ENCODE measurements at places on chromosomes 1 and 21. TPM values are rescaled to one million over a fixed set of nuclear protein-coding genes. Genes with fewer than 3 reads are reported as not detected.
A peak's percentile ranks its signal among the peaks of the same experiment; 100 is the strongest.

The AADACL3 gene
- total RNA-seq, result not detected

The CYP4A22 gene
- total RNA-seq, result not detected

The SPRR2E gene
- not detected for total RNA-seq

GRCh38 chr1:22411589-22411988 is 40.1 kb upstream of the ZBTB40 start:
- no peak for DNase-seq

DNA sequence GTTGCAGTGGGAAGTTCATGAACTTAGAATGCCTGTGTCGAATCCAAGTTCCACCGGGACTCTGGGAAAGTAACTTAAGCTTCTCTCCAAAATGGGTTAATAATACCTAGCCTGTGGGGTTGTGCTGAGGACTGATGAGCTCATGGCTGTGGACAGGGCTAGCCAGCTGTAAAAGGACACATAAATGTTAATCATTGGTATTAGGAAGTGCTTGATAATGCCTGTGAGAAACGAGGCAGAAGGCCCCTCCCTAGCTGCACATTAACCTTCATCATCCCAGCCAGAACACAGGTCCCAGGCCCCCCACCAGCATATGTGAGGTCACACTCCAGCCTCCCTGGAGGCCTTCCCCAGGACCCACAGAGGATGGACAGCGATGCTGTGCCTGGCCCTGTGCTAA is 789 bp upstream of the GJB4 start:
- DNase-seq, result no peak

GRCh38 chr1:229941160-229941559 is 125.9 kb upstream of the GALNT2 start:
- DNase-seq, result no peak

- no peak for DNase-seq
Observed at GRCh38 chr1:7639435-7640131, 131.5 kb upstream of the VAMP3 start.

GRCh38 chr1:7613106-7613850 is 157.8 kb upstream of the VAMP3 start:
- no peak for DNase-seq

- peak; percentile 93 for DNase-seq
Observed at GRCh38 chr1:222712253-222713090, at the start of the genes AIDA and BROX. Gene AIDA (minus strand): TSS chr1:222712491. CDS start chr1:222712317, 174 bp downstream. Gene BROX (plus strand): TSS chr1:222712564. CDS start chr1:222715700, 3,136 bp downstream.

DNA sequence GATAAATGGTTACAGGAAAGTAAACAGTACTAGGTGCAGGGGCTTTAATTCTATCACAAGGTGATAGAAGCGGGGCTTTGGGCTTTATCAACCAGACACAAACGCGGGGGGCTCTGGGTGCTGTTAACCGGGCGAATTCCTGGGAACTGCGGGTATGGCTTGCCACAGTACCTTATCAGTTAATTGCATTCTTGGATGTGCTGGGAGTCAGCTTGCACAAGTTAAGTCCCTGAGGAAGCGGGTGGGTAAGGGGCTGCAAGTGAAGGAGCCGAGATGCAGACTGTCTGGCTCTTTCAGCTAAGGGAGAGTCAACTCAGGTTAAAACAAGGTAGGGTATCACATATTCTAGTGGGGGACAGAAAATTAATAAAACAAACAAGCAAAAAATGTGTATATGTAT is 661 bp downstream of the GBP4 start:
- no peak for DNase-seq

DNA sequence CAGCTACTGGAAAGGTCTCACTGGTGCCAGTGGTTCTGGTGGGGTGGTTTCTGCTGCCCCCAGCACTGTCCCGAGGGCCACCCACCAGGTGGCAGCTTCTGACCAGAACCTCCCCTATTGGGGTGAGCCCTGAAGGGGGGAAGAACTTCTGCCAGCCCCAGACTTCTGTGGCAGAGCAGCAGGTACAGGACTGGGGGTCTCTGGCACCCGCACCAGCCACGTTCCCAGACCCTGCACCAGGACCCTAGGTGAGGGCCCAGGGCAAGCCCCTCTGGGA is 1.6 kb downstream of the PUSL1 start:
- no peak for DNase-seq

- no peak for DNase-seq
Observed at GRCh38 chr1:77506771-77507170, 175.7 kb downstream of the ZZZ3 start.

DNA sequence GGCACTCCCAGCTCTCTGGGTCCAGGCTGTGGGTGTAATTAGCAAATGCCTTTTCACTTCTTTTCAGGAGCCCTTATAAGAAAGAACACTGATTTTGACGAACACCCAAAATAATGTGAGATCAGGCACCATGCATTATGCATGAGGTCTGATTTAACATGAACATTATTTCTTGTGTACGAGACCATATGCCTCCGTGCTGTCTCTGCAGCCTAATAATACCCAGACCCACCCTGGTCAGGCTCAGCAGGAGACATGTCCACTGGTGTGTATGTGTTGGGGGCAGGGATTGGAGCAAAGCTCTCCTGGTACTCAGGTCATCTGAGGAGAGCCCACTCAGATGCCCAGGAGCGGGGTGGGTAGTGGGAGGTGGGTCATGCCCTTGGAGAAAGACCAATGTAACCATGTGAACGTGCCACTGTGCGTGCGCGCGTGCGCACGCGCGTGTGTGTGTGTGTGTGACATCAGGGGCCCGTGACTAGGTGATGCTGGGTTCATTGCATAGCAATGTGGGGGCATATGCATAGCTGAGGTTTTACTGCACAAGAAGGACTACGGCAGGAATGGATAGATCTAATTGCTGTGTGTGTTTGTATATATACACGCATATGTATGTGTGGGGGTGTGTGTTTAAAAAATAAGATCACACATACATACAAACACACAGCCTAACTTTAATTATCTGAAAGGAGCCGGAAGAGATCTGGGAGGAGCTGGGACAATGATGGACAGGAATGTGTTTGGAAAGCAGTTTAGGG is 7.1 kb downstream of the POU3F1 start:
- DNase-seq, result no peak

- no peak for DNase-seq
Observed at GRCh38 chr1:87644579-87645190, 316.0 kb downstream of the LMO4 start.

DNA sequence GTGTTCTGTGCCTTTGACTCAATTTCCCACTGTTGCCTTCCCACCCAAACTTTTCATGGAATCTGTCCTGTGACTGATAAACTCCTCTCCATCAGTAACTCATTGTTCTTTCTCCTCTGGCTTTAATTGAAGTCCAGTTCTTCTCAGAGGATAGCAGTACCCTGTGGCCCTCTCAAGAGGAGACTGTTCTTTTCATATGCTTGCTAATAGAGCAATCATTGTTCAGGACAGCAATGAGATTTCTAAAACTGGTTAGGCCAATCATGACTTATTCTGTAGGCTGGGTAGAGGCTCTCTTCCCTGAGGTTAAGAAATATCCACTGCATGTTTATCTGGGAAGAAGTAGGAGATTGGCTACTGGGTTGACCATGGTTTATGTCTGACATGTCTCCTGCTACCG is 98.8 kb downstream of the CHD1L start:
- DNase-seq, result no peak

DNA sequence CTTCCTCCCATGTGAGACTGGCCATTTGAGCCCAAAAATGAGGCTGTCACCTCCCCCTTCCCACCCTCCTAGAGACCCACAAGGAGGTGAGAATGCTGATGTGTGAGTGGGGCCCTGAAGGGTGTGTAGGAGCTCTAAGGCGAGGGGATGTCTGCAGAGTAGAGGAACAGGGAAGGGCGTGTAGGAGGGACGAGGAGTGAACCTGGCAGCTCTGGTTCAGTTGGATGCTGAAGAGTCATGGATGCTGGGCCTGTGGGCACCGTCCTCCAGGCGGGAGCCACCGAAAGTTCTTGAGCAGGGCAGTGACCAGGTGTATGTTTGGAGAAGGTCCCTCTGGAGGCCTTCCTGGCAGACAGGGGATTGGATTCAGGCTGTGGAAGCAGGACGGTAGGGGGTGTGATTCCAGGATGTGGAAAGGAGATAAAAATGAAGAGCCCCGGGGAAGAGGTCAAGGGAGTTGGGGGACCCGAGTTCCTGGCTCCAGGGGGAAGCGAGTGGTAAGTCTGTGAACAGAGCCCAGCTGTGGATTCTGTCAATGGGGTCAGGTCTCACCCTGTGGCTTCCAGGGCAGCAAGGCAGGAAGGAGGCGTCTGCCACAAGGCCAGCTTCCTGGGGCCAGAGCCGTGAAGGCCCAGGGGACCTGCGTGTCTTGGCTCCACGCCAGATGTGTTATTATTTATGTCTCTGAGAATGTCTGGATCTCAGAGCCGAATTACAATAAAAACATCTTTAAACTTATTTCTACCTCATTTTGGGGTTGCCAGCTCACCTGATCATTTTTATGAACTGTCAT is 7.9 kb downstream of the SAMD11 start:
- no peak for DNase-seq

DNA sequence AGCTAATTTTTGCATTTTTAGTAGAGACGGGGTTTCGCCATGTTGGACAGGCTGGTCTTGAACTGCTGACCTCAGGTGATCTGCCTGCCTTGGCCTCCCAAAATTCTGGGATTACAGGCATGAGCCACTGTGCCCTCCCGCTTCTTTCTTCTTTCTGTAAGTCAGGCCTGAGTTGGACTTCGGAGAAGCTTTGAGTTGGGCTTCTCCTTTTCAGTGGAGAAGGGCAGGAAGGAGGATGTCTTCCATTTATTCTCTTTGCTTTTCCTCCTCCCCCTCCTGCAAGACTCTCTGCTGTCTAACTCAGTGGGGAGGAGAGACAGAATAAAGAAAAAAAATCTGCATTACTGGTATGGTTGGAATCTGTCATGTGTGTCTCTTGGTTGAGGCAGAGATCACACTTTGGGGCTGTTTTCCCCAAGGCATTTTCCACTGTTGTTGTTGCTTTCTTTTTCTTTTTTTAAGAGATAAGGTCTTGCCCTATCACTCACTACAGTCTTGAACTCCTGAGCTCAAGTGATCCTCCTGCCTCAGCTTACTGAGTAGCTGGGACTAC is 13.2 kb upstream of the DEGS1 start:
- DNase-seq, result no peak

DNA sequence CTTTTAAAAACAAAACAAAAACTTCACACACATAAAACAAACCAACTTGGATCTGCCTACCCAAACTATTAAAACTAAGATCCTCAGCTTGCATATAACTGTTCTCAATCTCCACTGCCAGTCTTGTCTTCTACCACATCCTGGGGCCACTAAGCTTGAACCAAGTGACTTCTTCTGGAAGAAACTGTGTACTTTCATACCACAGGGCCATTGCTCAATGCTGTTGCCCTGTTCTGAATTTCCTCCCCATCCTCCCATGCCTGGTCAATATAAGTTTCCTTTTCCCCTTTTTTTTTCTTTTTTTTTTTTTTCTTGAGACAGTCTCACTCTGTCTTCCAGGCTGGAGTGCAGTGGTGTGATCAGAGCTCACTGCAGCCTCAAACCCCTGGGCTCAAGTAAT is 109.9 kb downstream of the KIAA0319L start:
- no peak for DNase-seq

DNA sequence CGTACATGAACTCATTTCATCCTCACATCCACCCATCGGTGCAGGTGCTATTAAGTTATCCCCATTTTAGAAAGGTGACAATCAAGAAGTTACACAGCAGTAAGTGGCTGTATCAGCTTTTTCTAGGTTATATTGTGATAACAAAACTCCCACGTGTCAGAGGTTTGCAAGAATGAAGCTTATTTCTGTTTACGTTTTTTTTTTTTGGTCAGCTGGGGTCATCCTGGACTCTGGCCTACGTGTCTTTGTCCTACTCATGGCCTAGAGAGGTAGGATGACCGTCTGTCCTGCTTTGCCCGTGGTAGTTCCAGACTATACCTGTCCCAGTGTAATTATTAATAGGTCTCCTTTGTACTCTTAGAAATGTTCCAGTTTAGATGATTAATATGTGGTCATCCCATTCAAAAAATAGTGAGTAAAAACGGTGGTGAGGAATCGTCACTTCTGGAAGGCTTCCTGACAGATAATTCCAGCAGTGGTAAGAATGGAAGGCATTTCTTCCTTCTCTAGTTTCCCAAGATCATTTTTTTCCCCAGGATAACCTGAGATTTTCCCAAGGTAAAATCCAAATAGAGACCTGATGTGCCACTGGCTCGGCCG is 64.2 kb upstream of the KIF26B start:
- DNase-seq, result no peak

GRCh38 chr1:2570332-2570731 is 14.2 kb downstream of the TNFRSF14 start:
- no peak for DNase-seq

GRCh38 chr1:246193537-246193936 is 313.5 kb downstream of the SMYD3 start:
- no peak for DNase-seq

GRCh38 chr1:42953182-42954180 is 5.2 kb downstream of the SLC2A1 start:
- no peak for DNase-seq

DNA sequence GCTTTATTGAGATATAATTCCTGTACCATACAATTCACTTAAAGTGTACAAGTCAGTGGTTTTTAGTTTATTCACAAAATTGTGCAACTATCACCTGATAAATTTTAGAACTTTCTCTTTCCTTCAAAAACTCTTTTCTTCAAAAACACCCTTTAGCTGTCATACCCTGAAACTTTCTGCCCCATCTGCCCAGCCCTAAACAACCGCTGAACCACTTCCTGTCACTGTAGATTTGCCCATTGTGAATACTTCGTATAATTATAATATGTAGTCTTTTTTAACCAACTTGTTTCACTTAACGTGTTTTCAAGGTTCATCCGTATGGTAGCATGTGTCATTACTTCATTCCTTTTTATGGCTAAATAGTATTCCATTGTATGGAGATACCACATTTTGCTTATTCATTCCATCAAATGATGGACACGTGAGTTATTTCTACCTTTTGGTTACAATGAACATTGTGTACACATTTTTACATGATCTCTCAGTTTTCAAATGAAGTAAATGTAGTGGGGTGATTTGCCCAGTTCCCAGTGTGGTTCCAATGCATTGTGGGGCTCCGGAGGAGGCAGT is 37.9 kb downstream of the WNT4 start:
- DNase-seq, result no peak

- DNase-seq, result no peak
Observed at GRCh38 chr1:36576551-36577110, 93.9 kb upstream of the CSF3R start.

GRCh38 chr1:13764588-13765332 is 64.8 kb downstream of the PRDM2 start:
- no peak for DNase-seq

DNA sequence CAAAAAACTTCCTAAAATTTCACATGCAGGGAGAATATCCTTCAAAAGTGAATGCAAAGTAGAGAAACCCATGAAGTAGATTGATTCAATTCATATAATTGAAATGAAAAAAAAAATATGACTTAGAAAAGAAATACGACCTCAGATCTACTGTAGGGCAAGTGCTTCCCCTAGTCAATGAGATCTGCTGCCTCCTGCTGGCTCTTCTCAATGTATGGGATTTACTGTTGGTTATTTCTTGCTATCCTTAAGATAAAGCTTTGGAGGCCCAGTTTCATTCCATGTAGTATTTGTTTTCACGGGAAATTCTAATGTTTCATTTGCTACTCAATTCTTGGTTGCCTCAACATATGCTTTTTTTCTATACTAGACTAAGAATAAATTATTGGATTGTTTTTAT is 46.2 kb downstream of the ZNF648 start:
- DNase-seq, result no peak
